ENCODE measurements at places on chromosomes 3 and 15. TPM values are rescaled to one million over a fixed set of nuclear protein-coding genes. Genes with fewer than 3 reads are reported as not detected.

GRCh38 chr15:62099094-62099601 is 32.4 kb downstream of the C2CD4A start:
- no peaks in the 10 kb centered on the region for H3K36me3 ChIP-seq
- no peak overlapping the region for H3K27ac ChIP-seq
- H3K27me3 ChIP-seq: no peaks in the 10 kb centered on the region

GRCh38 chr3:64354956-64355355 is 129.7 kb upstream of the PRICKLE2 start:
- no peaks in the 10 kb centered on the region for H3K4me1 ChIP-seq
- H3K4me3 ChIP-seq: no peak overlapping the region
- H3K36me3 ChIP-seq: no peaks in the 10 kb centered on the region
- no peak for DNase-seq
- no peaks in the 10 kb centered on the region for H3K27me3 ChIP-seq
- H3K27ac ChIP-seq: no peak overlapping the region

DNA sequence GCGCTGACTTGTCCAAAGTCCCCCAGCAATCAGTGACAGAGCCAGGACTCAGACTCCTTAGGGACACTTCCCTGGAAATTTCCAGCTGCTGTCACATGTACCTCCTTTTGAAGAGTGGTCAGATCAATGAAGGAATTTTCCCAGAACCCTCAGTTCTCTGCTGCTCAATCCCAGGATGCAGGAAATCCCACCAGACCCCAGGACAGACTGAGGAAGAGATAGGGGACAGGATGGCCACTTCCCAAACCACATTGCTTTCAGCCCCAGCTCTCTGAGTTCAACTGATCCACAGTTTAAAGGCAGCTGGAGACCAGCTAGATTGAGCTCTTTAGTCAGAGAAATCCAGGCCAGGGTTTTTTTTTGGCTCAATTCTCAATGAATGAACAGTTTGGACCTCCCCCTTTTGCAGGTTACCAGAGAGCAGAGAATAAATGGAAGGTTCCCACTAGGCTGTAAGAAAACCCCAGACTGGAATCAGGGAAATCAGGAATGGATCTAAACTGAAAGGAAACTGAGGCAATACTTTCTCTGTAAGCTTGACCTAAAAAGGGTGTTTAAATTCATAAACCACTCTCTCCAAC is 1.5 kb downstream of the CYP1A1 start:
- no peaks in the 10 kb centered on the region for H3K36me3 ChIP-seq
- H3K4me1 ChIP-seq: no peaks in the 10 kb centered on the region
- H3K4me3 ChIP-seq: no peak overlapping the region
- no peaks in the 10 kb centered on the region for H3K27me3 ChIP-seq
- DNase-seq: no peak
- H3K27ac ChIP-seq: no peak overlapping the region

GRCh38 chr3:178200316-178200715 is 335.9 kb upstream of the KCNMB2 start:
- H3K4me3 ChIP-seq: no peak overlapping the region
- no peak overlapping the region for H3K27ac ChIP-seq
- H3K27me3 ChIP-seq: no peaks in the 10 kb centered on the region
- H3K4me1 ChIP-seq: no peaks in the 10 kb centered on the region

GOLGA6L10 gene
- total RNA-seq: 2.8 TPM

GCHFR gene
- 7.7 TPM for total RNA-seq

All from aorta (tissue), 5 donors.